ENCODE measurements at places on chromosomes 4 and X.

DNA sequence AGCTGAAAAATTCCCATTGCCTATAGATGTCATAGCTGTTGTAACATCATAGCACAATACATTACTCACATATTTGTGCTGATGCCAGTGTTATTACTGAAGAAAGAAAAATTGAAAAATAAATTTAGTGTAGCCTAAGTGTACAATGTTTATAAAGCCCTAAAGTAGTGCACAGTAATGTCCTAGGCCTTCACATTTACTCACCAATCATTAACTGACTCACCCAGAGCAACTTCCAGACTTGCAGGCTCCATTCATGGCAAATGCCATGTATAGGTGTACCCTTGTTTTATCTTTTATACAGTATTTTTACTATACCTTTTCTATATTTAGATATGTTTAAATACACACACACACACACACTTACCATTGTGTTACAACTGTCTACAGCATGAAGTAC is 265.4 kb upstream of the MAGEB18 start:
- no peak overlapping the region for H3K4me3 ChIP-seq
- H3K27ac ChIP-seq, result no peak overlapping the region
- no peak for DNase-seq
- H3K27me3 ChIP-seq, result no peaks in the 10 kb centered on the region

- no peaks in the 10 kb centered on the region for H3K36me3 ChIP-seq
- no peak overlapping the region for H3K4me3 ChIP-seq
- DNase-seq, result no peak
- H3K4me1 ChIP-seq, result no peaks in the 10 kb centered on the region
These were observed 47.2 kb downstream of the GYG2 start for GRCh38 chrX:2875798-2876399.

DNA sequence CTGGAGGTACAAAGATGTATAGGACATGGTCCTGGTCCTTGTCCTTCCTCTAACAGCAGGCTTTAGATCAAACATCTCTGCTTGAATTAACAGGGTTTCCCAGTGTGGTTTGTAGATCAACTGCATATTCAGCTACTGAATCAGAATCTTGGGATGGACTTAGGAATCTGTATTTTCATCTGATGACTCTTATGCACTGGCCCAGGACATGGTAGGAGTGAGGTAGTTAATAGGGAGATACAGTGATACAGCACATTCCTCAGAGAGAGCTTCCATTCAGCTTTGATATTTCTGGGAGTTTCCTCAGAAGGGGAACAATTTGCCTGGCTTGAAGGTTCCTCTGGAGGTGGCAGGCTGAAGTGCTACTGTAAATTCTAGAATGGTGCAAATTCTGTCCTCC is 203.1 kb downstream of the LARP7 start:
- H3K36me3 ChIP-seq, result no peaks in the 10 kb centered on the region
- no peaks in the 10 kb centered on the region for H3K4me1 ChIP-seq
- H3K4me3 ChIP-seq, result no peak overlapping the region
- DNase-seq, result no peak

- no peaks in the 10 kb centered on the region for H3K27me3 ChIP-seq
- no peak for DNase-seq
- H3K4me3 ChIP-seq, result no peak overlapping the region
- H3K27ac ChIP-seq, result no peak overlapping the region
These were observed 148.8 kb downstream of the NWD2 start for GRCh38 chr4:37393321-37393720.

DNA sequence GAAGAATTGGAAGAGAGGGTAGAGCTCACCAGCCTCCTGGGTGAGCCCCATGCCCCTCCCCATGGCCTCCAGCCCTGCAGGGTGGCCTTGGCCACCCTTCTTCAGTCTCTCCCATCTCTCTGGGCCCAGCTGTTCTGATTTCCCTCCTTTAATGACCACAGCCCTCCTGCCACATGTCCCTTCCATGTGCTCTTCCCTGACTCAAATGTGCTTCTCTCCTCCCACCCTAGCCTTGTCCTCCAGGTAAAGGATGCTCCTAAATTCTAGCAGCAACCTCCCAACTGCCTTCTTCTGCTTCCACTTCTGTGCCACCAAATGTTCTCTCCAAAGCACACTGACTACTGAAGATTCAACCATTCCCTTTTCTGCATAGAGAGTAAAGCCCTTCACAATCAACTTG is 83.0 kb downstream of the ADRA2C start:
- H3K4me3 ChIP-seq, result no peak overlapping the region
- H3K27me3 ChIP-seq, result no peaks in the 10 kb centered on the region
- no peak for DNase-seq
- no peak overlapping the region for H3K27ac ChIP-seq
- no peaks in the 10 kb centered on the region for H3K4me1 ChIP-seq
- no peaks in the 10 kb centered on the region for H3K36me3 ChIP-seq

GRCh38 chr4:117793845-117794480 is 240.3 kb upstream of the NDST3 start:
- H3K27ac ChIP-seq, result no peak overlapping the region
- no peaks in the 10 kb centered on the region for H3K27me3 ChIP-seq
- no peak overlapping the region for H3K4me3 ChIP-seq

- H3K4me1 ChIP-seq, result no peaks in the 10 kb centered on the region
- no peaks in the 10 kb centered on the region for H3K36me3 ChIP-seq
- DNase-seq, result no peak
These were observed 5.2 kb downstream of the EGFL6 start for GRCh38 chrX:13574600-13574999.

- no peaks in the 10 kb centered on the region for H3K36me3 ChIP-seq
- no peak overlapping the region for H3K4me3 ChIP-seq
- no peak for DNase-seq
- peaks cover 20% of the 10 kb centered on the region for H3K4me1 ChIP-seq
These were observed 112.0 kb downstream of the SHROOM3 start for GRCh38 chr4:76546759-76547742.

DNA sequence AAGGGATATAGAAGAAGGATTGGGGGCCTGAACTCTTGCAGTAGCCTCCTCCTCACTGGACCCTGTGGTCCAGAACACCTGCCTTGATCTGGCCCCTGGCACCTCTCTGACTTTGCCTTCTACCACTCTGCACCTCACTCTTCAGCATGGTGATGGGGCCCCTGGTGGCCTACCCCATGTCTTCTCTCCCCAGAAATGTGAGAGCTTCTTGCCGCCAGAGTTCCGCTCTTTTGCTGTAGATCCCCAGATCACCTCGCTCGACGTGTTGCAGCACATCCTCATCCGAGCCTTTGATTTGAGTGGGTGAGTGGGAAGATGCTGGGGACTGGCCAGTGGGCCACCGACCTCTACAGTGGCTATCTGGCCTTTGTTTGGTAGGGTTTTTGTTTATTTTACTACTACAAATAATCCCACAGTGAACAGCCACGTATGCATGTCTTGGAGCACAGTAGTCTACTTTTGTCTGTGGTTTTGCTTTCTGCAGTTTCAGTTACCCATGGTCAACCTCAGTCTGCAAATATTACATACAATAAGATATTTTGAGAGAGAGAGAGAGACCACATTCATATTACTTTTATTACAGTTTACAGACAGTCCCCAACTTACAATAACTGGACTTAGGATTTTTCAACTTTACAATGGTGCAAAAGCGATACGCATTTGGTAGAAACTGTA is 1.8 kb downstream of the TBC1D25 start:
- H3K27me3 ChIP-seq, result no peaks in the 10 kb centered on the region
- no peak for DNase-seq
- H3K4me1 ChIP-seq, result no peaks in the 10 kb centered on the region
- no peaks in the 10 kb centered on the region for H3K36me3 ChIP-seq
- H3K4me3 ChIP-seq, result no peak overlapping the region

DNA sequence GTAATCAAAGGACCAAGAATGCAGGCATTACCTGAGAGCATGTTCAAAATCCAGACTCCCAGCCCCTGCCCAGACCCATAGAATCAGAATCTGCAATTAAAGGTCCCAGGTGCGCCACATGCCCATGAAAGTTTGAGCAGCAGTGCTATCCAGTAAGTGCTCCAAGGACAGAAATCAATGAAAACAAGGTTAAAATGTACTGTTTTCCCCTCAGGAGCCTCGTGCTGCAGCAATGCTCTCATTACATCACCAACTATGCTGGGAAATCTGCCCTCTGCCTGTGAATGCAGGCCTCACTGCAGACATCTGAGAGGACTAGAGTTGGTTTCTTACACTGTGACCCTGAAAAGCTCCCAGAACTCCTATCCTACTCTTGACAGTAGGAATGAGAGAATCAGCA is 21.1 kb downstream of the ANXA5 start:
- no peak overlapping the region for H3K4me3 ChIP-seq
- no peaks in the 10 kb centered on the region for H3K4me1 ChIP-seq
- no peaks in the 10 kb centered on the region for H3K27me3 ChIP-seq
- peaks cover 3% of the 10 kb centered on the region for H3K36me3 ChIP-seq
- no peak overlapping the region for H3K27ac ChIP-seq

- no peak overlapping the region for H3K4me3 ChIP-seq
- DNase-seq, result no peak
- no peaks in the 10 kb centered on the region for H3K27me3 ChIP-seq
- no peaks in the 10 kb centered on the region for H3K36me3 ChIP-seq
- no peaks in the 10 kb centered on the region for H3K4me1 ChIP-seq
These were observed 94.2 kb upstream of the MAP3K15 start for GRCh38 chrX:19609541-19609940.

DNA sequence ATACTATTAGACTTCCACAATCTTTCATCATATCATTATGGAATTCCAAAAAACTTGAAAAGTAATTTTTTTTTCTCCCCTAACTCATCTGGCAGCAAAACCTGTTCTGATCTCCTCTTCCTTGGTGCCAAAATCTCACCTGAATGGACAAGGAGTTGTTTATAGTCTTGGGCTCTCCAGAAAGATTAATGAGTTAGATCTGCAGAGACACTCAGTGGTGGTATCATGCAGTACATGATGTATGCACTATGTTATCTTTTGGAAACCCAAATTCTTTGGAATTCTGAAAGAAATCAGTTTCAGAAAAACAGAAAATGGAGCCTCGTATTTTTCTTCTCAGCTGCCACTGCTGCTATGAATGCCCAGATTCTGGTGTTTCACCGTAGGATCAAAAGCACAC is 11.7 kb downstream of the GPM6B start:
- H3K27ac ChIP-seq, result no peak overlapping the region
- H3K27me3 ChIP-seq, result no peaks in the 10 kb centered on the region
- H3K36me3 ChIP-seq, result no peaks in the 10 kb centered on the region
- no peak overlapping the region for H3K4me3 ChIP-seq
- DNase-seq, result no peak
- H3K4me1 ChIP-seq, result no peaks in the 10 kb centered on the region

GRCh38 chr4:150115851-150116250 is 37.6 kb downstream of the DCLK2 start:
- H3K4me1 ChIP-seq, result no peaks in the 10 kb centered on the region
- no peaks in the 10 kb centered on the region for H3K27me3 ChIP-seq

- DNase-seq, result no peak
- H3K27me3 ChIP-seq, result no peaks in the 10 kb centered on the region
- no peaks in the 10 kb centered on the region for H3K36me3 ChIP-seq
- no peak overlapping the region for H3K27ac ChIP-seq
- H3K4me3 ChIP-seq, result no peak overlapping the region
These were observed 1673.4 kb upstream of the PCDH7 start for GRCh38 chr4:29046781-29047180.

GRCh38 chr4:134544303-134544770 is 342.7 kb upstream of the PABPC4L start:
- no peak overlapping the region for H3K27ac ChIP-seq
- no peak overlapping the region for H3K4me3 ChIP-seq
- no peaks in the 10 kb centered on the region for H3K27me3 ChIP-seq
- H3K36me3 ChIP-seq, result no peaks in the 10 kb centered on the region
- no peak for DNase-seq

GRCh38 chr4:165124488-165124887 is 11.8 kb upstream of the TMEM192 start:
- no peaks in the 10 kb centered on the region for H3K4me1 ChIP-seq
- H3K36me3 ChIP-seq, result no peaks in the 10 kb centered on the region
- H3K27ac ChIP-seq, result no peak overlapping the region
- no peak for DNase-seq
- no peaks in the 10 kb centered on the region for H3K27me3 ChIP-seq

GRCh38 chr4:174373821-174374220 is 90.1 kb downstream of the CEP44 start:
- no peaks in the 10 kb centered on the region for H3K27me3 ChIP-seq
- H3K4me1 ChIP-seq, result peaks cover 3% of the 10 kb centered on the region
- no peaks in the 10 kb centered on the region for H3K36me3 ChIP-seq
- no peak overlapping the region for H3K4me3 ChIP-seq
- DNase-seq, result no peak

DNA sequence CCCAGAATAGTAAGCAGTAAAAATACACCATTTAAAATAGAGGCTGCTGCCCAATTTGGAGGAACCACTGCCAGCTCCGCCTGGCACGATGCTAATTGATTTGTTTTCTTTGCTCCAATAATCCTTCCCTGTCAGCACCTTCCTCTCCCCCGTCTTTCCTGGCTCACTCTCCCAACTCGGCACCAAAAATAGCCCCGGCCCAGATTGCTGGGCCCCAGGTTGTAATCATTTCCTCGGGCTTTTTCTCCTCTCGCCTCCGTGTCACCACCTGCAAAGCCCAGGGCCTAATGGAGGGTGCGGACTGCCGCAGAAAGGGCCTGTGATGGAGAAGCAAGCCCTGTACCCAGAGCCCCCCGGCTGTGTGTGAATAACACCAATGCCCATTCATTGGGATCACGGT is 197.6 kb upstream of the PSAPL1 start:
- no peak overlapping the region for H3K27ac ChIP-seq
- H3K36me3 ChIP-seq, result no peaks in the 10 kb centered on the region
- peaks cover 8% of the 10 kb centered on the region for H3K4me1 ChIP-seq
- DNase-seq, result no peak

DNA sequence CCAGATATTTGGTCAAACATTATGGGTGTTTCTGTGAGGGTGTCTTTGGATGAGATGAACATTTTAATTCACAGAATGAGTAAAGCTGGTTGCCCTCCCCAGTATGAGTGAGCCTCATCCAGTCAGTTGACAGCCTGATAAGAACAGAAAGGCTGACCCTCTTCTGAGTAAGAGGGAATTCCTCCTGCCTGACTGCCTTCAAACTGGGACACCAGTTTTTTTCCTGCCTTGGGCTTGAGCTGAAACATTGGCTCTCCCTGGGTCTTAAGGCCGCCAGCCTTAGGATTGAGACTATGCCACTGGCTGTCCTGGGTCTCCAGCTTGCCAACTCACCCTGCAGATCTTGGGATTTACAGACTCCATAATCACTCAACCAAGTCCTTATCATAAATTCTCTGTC is 14.5 kb upstream of the MAML3 start:
- no peaks in the 10 kb centered on the region for H3K27me3 ChIP-seq

DNA sequence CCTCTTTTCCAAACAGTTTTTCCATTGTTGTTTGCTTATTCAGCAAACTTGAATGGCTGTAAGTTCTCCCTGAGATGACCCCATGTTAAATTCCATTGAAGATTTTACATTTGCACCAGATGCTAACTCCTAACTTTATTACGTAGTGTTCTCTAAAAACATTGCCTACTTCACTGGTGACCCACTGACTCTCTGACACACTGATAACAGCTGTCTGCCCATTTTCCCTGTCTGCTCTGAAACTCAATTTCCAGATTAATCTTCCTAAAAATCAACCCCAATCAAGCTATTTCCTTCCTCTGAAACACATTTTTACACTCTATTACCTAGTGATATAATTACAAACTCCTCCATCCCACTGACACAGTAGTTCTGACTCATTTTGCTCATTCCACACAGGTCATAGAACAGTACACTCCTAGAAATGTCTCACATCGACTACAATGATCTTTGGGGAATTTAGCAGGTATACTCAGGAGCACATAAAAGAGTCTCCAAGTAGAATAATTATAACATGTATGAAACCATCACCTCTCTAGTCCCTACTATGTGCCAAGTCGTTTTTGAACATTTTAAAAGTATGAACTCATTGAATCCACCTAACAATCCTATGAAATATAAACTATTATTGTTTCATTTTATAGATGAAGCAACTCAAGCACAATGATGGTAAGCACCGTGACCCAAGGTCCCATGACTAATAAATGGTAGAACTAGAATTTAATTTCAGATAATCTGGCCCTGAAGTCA is 210.9 kb downstream of the SLIT2 start:
- DNase-seq, result no peak
- no peak overlapping the region for H3K27ac ChIP-seq
- H3K4me1 ChIP-seq, result no peaks in the 10 kb centered on the region
- H3K27me3 ChIP-seq, result no peaks in the 10 kb centered on the region
- no peak overlapping the region for H3K4me3 ChIP-seq
- no peaks in the 10 kb centered on the region for H3K36me3 ChIP-seq

All from esophagus squamous epithelium (tissue), 5 donors.